ENCODE measurements at places on chromosomes 12 and 14.

- DNase-seq: no peak
Observed at GRCh38 chr14:69754487-69754886, 12.5 kb upstream of the SRSF5 start.

GRCh38 chr12:3600039-3600720 lies 109.2 kb downstream of the PRMT8 start:
- DNase-seq: no peak

DNA sequence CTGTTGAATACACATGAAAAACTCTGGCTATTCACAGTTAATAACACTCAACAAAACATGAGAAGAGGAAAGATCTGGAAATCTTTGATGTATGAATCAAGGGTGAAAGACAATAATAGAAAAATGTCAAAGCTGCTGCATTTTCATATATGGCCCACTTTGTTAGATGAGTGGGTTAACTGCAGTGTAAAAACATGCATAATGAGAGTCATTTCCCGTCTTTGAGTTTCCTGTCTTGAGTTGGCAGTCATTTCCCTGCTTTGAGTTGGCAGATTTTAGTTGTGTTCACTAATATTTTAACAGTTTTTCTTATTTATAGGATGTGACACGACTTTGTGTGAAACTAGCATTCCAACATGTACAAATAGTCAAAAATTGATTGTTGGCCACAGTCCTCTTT lies 87.9 kb upstream of the PTPRQ start:
- no peak for DNase-seq

GRCh38 chr14:98868866-98869265 lies 403.1 kb downstream of the BCL11B start:
- no peak for DNase-seq

DNA sequence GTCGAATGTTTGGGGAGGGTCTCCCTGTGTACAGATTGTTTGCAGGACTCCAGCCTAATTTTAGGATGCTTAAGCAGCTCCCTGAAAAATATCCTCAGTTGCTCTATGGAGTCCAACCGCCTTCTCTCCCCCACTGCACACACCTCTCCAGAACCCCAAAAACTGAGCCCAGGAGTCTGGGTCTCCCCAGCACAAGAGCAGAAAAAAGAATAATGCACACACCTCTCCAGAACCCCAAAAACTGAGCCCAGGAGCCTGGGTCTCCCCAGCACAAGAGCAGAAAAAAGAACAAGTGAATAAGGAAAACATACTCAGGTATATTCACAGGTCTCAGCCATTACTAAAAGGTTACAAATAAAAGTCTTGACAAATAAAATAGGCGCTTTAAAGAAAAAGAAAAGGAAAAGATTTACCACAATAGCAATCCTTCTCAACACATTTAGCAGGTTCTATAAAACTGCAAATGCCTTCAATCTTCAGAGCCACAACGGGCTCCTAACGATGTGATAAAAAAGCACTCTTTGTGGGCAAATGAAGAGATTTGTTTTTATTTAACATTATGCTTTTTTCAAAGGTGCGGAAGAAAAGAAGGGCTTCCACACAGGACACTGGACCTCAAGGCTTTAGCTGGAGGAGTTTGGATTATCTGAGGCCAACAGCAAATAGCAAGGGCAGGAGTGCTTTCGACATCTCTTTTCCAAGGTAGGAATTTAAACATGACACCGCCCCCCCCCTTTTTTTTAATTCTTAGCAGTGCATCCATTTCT lies 8.2 kb downstream of the BCL11B start:
- no peak for DNase-seq

DNA sequence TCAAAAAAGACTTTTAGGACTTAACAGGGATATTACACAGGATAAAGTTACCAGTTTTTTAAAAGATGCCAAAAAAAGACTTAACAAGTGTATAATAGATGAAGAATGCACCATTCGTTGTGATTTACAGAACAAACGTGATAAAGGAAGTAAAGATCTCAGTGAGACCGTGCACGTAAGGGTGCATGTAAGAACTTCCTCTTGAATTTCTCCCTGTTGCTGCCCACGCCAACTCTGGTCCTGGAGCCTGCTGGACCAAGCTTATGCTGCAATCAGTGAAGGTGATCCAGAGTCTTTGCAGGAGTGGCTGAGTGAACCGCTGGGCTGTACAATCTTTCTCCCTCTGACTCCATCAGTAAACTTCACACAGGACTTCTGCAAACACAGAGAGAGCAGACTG lies 593.7 kb downstream of the TMEM121 start:
- DNase-seq: no peak

DNA sequence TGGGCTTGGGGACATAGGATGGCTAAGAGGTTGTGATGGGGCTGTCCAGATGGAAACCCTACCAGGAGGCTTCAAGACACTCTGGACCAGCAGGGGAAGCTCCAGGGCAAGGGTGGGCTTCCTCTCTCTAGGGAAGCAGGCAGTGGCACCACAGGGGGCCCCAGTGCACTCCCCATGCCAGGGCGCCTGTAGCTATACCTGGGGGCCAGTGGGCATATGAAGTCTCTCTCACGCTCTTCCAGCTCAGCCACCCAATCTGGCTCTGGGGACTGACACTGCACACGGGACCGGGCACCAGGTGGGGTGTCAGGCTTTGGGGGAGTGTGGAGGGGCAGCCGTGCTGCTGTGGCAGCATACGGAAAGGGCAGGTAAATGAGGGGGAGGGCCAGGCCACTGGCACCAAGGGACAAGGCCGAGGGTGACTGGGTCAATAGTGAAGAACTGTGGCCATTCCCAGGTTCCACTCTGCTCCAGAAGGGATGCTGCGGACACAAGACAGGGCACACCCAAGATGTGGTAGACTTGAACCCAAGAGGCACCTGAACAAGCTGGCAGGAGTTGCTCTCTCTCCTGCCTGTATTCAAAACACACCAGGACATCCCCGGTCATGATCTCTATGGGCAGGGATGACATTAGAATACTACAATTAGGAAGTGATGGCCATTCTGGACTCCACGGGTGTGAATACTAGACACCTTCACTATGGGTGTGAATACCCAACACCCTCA lies 27.5 kb downstream of the RFLNA start:
- DNase-seq: no peak

DNA sequence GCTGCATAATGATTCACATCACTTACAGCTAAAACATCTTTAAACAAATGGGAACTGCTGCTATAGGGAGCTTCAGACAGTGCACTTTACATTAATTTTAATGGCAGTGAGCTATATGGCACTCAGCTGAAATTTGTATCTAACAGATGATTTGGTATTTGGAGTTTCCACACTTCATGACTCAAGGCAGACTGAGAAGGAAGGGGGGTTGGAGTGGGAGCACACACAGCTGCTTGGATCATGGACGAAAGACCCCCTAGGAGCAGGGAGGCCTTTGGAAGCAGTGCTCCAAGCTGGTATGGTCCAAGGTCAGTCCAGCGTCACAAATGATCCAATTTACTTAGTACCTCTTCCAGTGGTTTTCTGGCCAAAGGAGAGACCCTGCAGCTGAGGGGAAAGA lies 389.7 kb downstream of the FUT8 start:
- no peak for DNase-seq

DNA sequence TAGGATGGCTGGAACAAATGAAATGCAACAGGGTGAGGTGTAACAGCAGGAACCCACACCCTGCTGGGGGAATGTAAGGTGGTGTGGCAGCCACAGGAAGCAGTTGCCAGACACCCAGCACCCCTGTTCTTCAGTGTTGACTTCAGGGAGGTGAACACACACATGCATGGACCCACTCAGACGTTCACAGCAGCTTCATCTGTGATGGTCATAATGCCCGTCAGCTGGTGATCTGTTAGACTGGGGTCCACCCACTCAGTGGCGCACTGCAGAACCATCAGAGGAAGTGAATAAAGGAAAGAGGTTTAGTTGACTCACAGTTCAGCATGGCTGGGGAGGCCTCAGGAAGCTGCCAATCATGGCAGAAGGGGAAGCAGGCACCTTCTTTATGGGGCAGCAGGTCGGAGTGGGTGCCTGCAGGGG lies 22.7 kb upstream of the TEX22 start:
- DNase-seq: no peak

DNA sequence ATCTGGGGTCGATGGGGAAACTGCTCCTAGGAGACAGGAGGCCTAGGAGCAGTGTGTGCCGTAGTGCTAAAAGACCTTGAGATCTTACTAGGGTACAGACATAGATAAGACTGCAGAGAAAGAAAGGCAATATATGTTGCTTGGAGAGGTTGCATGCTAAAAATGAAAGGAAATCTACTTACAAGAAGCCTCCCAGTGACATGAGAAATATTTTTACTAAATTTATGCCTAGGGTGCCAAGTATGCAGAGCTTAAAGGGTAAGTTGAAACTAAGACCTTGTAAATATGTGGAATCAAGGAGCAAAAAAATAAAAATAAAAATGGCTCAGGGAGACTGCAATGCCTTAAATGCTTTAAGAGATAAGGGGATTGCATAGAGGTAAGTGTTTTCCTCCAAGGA lies 74.8 kb downstream of the PDE6H start:
- no peak for DNase-seq

GRCh38 chr12:51293696-51294095 lies 23.5 kb upstream of the SMAGP start:
- no peak for DNase-seq

DNA sequence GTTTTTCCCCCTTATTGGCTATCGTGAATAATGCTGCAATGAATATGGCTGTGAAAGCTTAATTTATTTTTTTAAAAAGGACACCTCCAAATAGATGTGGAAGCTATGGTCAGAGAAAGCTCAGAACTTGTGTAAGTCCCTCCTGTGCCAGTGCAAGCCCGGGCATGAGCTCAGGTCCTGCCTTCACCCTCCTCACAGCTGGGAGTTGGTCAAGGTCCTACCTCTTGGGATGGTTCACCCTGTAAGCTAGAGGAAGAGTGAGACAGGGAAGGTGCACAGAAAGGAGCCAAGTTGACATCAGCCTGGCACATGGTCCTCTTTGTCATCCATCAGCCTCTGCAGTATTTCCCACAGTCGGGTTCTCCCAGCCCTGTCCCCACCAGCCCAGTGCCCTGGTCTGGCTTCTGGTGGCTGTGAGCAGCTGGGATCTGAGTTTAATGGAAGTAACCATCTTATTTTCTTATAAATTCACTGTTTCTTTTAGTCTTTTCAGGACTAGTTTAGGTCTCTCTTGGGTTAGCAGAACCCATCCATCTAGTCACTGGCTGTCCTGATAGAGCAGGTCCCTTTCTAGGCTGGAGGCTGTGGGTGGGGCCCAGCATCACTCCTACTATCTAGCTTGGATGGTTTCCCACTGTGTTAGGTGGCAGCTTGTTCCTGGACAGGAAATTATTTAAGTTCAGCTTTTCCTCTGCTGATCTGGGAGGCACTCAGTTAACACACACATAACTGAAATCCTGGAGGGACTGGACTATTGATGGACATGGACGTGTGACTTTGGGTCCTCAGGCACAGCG lies 11.8 kb upstream of the PLEKHG3 start:
- no peak for DNase-seq

- DNase-seq: no peak
Observed at GRCh38 chr12:57810450-57810849, 8.1 kb downstream of the AVIL start.

DNA sequence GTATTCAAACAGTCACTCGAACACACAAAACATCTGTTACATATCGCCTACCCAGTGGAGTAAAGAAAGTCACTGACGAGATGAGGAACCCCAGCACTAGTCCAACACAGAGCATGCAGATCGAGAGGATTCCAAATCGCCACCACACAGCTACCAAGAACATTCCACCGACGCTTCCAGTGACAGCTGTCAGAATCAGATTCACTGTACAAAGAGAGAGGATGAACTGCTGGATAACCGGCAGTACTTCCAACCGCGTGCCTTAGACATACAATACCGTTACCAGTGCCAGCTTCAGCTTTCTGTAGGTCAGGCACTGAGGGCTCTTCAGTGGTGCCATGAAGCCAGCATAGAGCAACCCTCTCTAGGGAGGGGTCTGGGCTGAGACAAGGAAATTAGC lies 34.5 kb downstream of the TM7SF3 start:
- DNase-seq: no peak
